ENCODE measurements at places on chromosomes 11 and 22.

DNA sequence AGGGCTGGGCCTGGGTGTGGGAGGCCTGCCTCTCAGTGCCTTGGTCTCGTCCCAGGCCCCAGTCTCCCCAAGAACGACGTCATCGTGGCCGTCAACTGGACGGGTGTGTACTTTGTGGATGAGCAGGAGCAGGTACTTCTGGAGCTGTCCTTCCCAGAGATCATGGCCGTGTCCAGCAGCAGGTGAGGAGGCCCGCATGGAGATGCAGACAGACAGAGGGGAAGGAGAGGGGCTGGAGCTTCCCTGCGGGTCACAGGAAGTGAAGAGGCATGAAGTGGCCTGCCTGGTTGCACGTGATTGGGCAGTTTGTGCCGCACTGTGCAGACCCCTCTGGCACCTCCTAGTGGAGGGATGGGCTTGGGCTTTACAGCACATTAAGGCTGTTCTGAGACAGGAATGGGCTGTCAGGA, 70.4 kb downstream of the MYO7A start:
- peak; percentile 50 for DNase-seq

GRCh38 chr11:41980741-41981140, 521.3 kb upstream of the LRRC4C start:
- DNase-seq: no peak

- no peak for DNase-seq
Measured at GRCh38 chr11:19869466-19869865, 156.8 kb downstream of the NAV2 start.

- peak; percentile 87 for DNase-seq
Measured at GRCh38 chr22:31346255-31346732, at the start of gene PATZ1. PATZ1 (minus strand) TSS chr22:31346346; CDS start chr22:31345602, 744 bp downstream.

DNA sequence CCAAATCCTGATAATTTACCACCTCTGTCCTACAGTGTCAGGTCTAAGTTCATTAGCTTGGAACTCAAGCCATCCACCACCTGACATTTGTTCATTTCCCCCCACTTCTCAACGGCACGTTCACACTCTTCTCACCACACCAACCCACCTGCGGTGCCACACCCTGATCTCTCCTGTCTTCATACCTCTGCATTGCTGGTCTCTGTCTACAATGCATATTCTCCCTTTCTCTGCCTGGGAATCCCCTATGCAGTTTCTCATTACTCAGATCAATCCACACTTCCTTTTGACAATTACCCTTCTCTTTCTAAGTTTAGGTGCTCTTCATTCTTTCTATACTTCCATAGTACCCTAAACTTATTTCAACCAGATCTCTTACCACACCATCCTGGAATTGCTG, 20.4 kb upstream of the EMSY start:
- no peak for DNase-seq

DNA sequence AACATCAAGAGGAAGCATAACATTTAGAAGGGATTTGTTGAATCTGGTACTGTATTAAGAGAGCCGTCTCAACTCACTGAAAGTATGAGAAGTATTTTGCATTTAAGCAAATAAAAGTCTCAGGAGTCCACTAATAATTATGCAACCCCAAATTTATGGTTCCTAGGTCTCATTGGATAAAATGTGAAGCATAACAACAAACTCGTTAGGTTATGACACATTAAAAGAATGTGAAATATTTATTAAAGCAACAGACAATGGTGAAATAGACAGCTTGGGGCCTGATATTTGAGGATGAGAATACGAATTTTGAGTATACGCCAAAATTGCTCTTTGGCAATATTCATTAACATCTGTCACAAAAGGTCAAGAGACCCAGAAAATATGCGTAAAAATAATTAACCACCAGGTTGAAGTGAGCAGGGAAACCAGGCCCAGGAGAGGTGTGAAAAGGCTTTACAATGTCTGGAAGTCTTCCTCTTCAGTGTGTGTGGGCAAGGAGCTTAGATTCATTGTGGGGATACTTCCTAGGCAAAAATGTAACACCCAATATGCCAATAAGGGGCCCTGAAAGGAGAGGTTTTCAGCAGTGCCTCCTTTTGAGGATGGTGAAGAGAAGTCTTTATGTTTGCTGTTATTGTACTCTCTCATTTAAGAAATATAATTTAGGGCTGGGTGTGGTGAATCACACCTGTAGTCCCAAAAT, 89.2 kb downstream of the FDX1 start:
- DNase-seq: no peak

GRCh38 chr11:27552341-27552740, 45.8 kb upstream of the LIN7C start:
- DNase-seq: no peak

DNA sequence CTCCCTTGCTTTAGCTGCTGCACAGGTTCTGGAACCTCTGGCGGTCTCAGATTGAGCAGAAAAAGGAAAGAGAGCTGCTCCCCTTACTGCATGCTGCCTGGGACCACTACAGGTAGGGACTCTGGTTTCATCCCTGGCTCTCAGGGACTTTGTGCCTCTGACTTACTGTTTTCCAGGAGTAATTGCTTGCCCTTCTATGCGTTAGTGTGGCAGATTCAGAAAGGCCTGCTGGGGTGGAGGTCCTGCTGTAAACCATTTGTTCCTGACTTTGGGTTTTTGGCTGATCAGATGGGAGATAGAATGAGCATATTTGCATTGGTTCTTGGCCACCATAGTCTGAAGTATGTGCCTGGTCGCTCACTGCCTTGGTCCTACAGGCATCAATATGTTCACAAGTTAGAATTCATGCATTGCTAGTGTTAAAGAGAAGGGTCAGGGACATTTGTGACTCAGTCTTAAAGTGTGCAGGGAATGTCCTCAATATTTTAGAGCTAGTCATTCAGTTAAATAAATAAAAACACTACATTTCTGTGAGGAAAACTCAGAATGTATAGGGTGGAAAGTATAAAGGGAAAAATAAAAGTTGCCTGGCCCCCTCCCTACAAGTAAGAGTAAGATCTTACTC, 78.0 kb downstream of the PISD start:
- DNase-seq: no peak

- DNase-seq: no peak
Measured at GRCh38 chr11:40032331-40032730, 1427.1 kb downstream of the LRRC4C start.

- DNase-seq: no peak
Measured at GRCh38 chr22:46024136-46024840, 47.3 kb upstream of the WNT7B start.

DNA sequence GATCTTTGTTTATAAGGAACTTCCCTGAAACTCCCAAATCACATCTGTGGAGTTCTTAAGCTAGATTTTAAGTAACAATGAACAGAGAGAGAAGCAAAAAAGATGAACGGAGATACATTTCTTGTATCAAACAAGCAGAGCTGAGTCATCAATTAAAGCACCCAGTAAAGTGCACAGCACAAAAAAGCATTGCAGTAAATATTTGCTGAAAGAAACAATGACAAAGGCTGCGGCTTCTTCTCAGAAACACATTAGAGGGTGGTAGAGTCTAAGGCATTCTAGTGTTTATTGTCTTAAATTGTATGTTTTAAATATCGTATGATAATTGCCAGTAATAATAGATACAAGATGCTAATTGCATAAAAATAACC, 941.6 kb upstream of the CHORDC1 start:
- DNase-seq: no peak

GRCh38 chr11:65588199-65589054, 7.2 kb downstream of the KCNK7 start:
- peak; percentile 83 for DNase-seq

DNA sequence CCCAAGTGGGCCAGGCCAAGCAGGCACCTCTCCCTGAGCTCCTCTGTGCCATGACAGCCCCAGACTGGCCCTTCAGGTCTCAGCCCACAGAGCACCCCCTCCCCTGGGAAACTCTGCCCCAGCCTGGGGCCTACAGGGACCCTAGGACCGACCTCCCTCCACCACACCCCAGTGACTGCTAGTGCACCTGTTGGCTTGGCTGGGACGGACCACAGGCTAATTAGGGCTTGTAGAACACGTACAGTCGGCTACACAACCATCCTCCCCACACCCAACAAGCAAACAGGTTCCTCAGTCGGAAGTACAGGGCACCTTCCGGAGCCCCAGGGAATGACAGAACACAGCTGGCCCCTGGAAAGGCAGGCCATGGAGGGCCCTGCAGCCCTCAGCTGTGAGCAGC, 4.3 kb downstream of the SBF1 start:
- no peak for DNase-seq

DNA sequence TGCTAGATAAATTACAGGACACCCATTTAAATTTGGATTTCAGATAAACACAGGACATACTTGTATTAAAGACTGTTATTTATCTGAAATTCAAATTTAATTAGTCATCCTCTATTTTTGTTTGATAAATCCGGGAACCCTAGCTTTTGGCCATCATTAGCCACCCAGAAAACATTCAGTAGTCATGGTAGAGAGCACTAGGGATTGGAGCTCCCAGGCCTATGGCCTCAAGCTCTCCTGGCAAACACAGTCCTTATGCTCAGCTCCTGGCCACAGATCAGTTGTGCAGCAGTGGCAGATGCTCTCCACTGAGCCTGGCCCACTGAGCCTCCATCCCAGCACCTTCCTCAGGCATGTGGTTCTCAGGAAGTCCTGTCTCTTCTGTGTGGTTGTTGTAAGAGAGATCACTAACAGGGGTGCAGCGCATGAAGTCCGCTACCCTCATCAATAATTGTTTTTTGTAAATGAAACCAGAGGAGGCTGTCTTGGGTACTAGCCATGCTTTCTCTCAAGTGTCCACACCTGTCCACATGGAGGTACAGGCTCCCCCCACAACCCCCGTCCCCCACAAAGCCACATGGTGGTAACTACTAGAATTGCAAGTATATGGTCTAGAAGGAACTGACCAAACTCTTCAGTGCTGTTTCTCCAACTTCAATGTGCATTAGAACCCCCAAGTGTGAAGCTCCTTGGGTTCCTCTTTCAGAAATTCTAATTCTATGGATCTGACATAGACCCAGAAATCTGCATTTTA, 1.1 kb upstream of the IRAG1 start:
- DNase-seq: no peak

- DNase-seq: no peak
Measured at GRCh38 chr11:70807195-70807543, 408.8 kb downstream of the CTTN start.

GRCh38 chr11:131561501-131561900, 191.1 kb downstream of the NTM start:
- DNase-seq: no peak

- DNase-seq: peak; percentile 10
Measured at GRCh38 chr22:35838855-35839576, 121.3 kb downstream of the APOL5 start.

GRCh38 chr11:127461241-127462064, 460.9 kb upstream of the KIRREL3 start:
- DNase-seq: no peak

DNA sequence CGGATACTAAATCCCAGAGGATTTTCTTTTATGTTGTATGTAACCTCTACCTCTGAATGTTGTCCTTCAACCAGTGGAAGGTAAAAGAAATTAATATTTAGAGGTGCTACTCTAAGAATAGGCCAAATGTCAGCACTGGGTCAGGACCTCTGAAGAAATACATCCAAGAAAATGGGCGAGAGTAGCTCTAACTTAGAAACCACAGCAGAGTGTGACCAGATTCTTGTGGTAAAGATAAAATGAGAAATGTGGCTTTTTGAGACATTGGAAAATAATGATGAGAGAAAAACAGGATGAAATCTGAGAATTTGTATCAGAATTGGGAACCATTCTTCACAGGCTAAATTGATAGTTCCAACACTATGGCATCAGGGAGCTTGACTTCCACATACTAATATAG, 63.5 kb downstream of the CSTPP1 start:
- no peak for DNase-seq

- no peak for DNase-seq
Measured at GRCh38 chr22:17152971-17153370, 6.1 kb downstream of the HDHD5 start.

- no peak for DNase-seq
Measured at GRCh38 chr11:3616721-3617460, 24.9 kb downstream of the ART5 start.

DNA sequence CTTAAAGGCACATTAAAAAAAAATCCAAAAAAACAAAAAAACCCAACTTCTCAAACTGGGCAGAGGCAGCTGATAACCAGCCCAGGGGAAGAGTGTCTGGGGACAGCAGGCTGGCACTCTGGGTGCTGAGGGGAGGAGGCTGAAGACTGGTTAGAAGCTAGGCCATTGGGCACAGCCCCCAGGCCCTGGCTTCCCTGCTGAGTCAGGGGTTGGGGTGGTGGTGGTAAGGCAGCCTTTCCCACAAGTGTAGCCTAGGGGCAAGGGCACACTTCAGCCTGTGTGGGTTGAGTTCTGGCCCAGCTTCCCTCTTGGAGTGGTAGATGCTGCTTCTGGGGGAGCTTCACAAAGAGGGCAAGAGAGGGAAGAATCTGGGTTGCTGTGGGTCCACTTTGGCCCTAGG, 16.3 kb upstream of the ARFGAP3 start:
- peak; percentile 19 for DNase-seq

- peak; percentile 16 for DNase-seq
Measured at GRCh38 chr11:108788565-108789199, 123.8 kb downstream of the DDX10 start.

DNA sequence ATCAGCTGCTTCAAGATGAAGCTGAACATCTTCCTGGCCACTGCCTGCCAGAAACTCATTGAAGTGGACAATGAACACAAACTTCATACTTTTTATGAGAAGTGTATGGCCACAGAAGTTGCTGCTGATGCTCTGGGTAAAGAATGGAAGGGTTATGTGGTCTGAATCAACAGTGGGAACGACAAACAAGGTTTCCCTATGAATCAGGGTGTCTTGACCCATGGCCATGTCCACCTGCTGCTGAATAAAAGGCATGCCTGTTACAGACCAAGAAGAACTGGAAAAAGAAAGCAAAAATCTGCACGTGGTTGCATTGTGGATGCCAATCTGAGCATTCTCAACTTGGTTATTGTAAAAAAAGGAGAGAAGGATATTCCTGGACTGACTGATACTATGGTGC, 22.2 kb upstream of the BIRC3 start:
- no peak for DNase-seq

GRCh38 chr11:122671400-122671891, 15.9 kb downstream of the UBASH3B start:
- no peak for DNase-seq

GRCh38 chr11:5703741-5704536, 14.3 kb downstream of the TRIM22 start:
- no peak for DNase-seq

GRCh38 chr11:126485021-126485792, 129.7 kb downstream of the ST3GAL4 start:
- DNase-seq: no peak

GRCh38 chr11:69394869-69395246, 86.6 kb upstream of the LINC01488 start:
- DNase-seq: no peak

GRCh38 chr11:122354025-122354697, 238.1 kb upstream of the BLID start:
- DNase-seq: no peak

DNA sequence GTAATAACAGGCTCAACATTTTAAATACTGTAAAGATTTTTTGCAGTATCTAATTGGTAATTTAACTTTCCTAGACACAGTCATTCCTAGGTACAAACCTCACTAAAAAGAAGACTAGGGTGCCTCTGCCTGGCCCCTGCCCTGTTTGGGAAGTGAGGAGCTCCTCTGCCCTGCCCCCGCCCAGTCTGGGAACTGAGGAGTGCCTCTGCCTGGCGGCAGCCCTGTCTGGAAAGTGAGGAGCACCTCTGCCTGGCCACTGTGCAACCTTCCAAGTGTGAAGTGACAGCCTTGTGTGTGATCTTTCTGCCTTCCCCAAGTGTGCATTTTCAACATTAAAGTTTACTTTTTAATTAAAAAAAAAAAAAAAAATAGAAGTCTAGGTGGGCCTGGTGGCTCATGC, 4.2 kb downstream of the CHORDC1 start:
- no peak for DNase-seq

GRCh38 chr22:17774206-17774925, at the start of gene BID:
BID (minus strand) TSS chr22:17774469; CDS start chr22:17750116, 24,353 bp downstream.
- DNase-seq: peak; percentile 31

Data from hematopoietic multipotent progenitor cell treated with erythropoietin and hydrocortisone succinate and interleukin-3 and kit ligand, for 8 days (in vitro differentiated cells).